Activated CD4-positive, alpha-beta T cell treated with anti-CD3 and anti-CD28 coated beads, Interleukin-2, amount 10 ng/mL, durations not matched to agents 7 days and 5 days (primary cell): ENCODE measurements at places on chromosomes 6 and 20. TPM values are rescaled to one million over a fixed set of nuclear protein-coding genes. Genes with fewer than 3 reads are reported as not detected.

- no peak for DNase-seq
Observed at GRCh38 chr20:8267009-8267408, 134.9 kb downstream of the PLCB1 start.

Gene PNLDC1
- total RNA-seq, result 0.17 TPM

GRCh38 chr20:2293486-2293885 lies 2.3 kb upstream of the TGM3 start:
- DNase-seq, result no peak

- no peak for DNase-seq
Observed at GRCh38 chr20:25252686-25253421, 5.0 kb downstream of the PYGB start.

GRCh38 chr6:11297376-11297729 lies 64.9 kb upstream of the NEDD9 start:
- DNase-seq, result no peak

GRCh38 chr20:61162451-61162850 lies 89.6 kb upstream of the CDH4 start:
- DNase-seq, result no peak

DNA sequence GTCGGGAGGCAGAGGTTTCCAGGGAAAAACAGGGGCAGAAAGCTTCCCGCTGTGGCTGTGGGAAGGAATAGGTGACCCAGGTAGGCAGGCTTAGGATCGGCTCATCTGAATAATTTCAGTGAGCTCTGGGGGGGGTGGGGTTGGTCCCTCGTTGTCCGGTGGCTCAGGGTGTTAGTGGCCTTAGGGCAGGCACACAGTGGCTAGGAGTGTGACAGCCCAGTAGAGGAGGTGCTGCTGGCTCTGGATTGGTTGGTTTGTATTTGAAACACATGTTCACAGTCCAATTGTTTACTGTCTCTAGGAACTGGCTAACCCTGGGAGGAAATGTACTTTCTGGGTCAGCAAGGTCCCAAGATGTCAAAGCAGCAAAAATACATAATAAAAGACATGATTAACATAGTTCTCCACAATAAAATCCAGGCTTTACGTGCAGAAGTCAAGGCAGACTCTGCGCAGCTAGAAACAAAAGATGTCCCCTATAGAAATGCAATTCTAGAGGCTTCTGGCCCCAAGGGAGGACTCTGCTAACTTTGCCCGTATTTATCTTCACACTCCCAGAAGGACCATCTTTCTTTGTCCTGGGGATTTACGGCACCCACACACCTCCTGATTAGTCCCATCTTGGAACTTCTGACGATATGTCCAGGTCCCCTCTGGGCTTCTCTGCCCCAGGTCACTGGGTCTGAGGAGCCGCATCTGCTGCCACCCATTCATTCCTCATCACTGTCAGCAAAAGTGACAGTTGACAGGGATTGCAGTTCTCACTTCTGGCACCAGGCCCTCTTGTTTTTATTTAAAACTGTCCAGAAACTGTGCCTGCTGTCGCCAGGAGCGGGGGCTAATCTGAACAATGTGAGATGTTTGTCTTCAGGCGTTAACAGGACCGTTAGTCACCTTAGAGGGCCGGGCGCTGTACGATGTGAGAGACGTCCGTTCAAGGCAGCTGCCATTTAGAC lies 18.7 kb downstream of the MOCS3 start:
- no peak for DNase-seq

- peak; percentile 91 for DNase-seq
Observed at GRCh38 chr20:2523919-2524708, 12.3 kb upstream of the TMC2 start.
